ENCODE measurements at places on chromosomes 2 and 18.

GRCh38 chr18:13369353-13369752 is 150.8 kb downstream of the LDLRAD4 start:
- no peak for DNase-seq

- DNase-seq, result no peak
Measured at GRCh38 chr18:74456349-74457042, 612 bp downstream of the DIPK1C start.

GRCh38 chr2:53510401-53510800 is 257.2 kb upstream of the CHAC2 start:
- no peak for DNase-seq

DNA sequence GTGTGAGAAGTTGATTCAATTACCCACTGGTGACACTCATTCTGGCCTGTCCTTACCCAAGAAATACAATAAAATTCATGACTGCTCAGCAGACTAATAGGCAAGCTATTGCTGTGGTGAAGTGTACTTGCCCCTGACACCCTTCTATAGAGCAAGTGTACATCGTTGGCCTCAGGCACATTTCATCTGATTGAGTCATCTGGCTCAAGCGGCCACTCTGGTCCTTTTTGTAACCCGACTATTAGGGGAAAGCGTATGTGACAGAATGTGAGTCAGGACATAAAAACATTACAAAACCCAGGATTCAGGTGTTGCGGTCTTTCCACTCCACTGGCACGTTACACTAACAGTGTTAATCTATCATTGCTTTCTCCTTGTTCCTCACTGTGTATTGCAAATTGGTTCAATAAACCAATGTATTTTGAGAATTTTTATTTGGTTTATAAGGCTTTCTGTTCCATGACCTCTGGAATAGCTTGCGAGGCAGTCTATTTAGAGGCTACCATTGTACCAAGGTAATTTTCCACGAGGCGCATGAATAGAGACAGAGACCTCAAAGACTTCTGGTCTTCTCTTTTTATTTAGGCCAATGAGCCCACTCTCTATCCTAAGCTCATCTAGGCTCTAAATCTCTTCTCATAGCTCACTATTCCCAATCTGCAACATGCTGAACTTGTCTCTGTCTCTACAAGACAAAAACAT is 10.2 kb upstream of the TTC32 start:
- no peak for DNase-seq

DNA sequence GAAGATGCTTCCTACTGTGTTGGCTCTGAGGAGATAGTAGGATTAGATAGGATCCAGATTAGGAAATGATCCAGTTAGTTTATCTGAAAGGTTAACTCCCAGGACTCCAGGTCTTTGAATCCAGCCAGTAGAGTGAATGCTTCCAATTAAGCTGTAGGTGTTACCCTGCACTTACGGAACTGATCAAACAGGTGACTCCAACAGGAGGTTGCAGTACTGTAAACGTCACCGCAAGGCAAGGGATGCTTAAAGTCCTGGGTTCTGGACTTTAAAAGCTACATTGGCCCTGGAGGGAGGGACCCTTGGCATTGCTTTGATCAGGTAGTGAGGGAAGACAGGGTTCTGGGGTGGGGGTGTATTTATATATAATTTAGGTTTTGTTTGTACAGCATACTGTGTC is 5.6 kb downstream of the LGALSL start:
- DNase-seq, result no peak

- no peak for DNase-seq
Measured at GRCh38 chr2:37776487-37776886, 105.0 kb upstream of the CDC42EP3 start.

DNA sequence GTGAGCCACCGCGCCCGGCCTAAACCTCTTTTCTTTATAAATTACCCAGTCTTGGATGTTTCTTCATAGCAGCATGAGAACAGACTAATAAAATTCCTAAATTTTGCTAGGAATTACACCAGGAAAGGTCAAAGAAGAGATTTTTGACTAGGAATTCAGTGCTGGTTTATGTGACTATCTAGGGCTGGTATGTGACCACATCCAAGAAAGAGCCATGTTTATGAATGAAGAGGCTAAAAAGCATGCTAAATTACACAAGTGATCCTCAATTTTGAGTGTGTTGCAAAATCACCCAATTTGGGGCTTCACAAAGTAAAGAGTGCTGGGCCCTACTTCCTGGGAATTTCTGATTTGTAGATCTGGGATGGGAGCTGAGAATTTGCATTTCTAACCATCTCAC is 123.6 kb downstream of the CSRNP3 start:
- no peak for DNase-seq

- DNase-seq, result no peak
Measured at GRCh38 chr2:109528811-109529501, 84.8 kb downstream of the SEPTIN10 start.

GRCh38 chr18:35510076-35510651 is 12.4 kb upstream of the INO80C start:
- no peak for DNase-seq

DNA sequence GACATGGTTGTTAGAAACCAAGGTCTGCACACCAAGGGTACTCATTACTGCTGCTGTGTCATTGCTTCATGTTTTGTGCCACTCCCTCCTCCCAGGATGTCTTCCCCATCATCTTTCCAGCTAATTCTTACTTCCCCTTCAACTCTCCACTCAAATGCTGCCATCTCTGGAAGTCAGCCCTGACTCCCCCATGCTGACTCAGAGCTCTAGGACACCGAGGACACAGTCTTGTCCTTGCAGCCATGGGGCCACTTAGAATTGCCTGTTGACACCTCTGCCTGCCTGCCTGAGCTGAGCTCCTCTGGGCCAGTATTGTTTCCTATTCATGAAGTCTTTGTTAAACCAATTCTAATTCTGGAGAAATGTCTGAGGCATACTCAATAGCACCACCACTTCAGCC is 100.2 kb downstream of the GYPC start:
- no peak for DNase-seq

DNA sequence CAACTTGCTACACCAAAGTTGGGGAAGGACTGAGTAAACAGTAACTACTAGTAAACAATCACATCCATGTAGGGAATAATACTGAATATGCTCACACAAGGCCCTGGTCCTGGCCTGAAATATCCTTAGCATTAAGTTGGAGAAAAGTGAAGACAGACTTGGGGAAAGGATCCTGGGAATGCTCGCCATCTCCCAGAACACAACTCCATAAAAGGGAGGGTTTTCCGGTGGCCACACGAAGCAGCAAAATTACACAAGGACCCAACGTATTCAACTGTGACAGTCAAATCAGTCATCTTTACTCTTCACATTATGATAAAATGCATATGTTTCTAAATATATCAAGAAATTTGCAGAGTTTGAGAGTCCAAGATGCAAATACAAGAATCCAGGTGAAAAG is 7.3 kb downstream of the NEMP2 start:
- no peak for DNase-seq

- no peak for DNase-seq
Measured at GRCh38 chr2:49189512-49190225, 35.4 kb upstream of the FSHR start.

- DNase-seq, result no peak
Measured at GRCh38 chr2:156343096-156343939, 10.8 kb upstream of the NR4A2 start.

DNA sequence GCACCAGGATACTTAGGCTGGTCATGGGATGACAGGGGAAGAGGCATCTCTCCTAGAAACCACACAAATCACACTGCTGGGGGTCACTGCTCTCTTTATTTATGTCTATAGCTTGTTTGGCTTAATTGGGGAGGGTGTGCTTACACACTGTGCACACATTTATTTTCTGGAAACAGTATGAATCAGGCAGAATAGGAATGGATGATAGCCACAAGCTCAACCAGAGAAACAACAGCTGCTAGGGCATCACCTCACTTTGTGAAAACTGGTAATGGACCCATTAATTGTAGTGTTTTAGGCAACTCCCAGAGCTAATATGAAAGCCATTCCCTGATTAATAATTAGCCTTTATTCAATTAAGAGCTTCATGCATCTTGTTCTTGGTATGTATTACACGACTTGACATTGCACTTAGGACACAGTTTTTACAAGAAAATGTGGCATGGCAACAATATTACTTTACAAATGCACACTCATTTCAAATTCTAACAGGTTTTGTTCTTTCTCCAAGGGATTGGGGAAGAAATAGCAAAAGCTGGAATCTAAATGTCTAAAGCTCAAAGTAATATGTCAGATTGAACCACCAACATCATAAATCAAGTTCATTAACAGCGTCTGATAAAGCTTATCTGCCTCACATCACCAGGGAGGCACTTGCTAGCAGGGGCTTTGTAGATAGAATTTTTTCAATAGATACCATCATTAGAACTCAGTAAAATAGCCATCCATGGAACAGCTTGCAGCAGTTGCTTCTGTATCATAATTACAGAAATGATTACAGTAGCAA is 361.9 kb upstream of the FSHR start:
- DNase-seq, result no peak

DNA sequence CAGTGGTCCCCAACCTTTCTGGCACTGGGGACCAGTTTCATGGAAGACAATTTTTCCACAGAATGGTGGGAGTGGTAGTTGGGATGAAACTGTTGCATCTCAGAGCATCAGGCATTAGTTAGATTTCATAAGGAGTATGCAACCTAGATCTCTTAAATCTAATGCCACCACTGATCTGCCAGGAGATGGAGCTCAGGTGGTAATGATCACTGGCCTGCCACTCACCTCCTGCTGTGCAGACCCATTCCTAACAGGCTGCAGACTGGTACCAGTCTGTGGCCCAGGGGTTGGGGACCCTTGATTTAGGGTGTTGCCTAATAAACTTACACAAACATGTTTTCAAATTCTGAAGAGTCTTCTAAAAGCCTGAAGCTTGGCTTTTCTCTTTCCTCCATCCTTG is 261.3 kb downstream of the CDH19 start:
- DNase-seq, result no peak

DNA sequence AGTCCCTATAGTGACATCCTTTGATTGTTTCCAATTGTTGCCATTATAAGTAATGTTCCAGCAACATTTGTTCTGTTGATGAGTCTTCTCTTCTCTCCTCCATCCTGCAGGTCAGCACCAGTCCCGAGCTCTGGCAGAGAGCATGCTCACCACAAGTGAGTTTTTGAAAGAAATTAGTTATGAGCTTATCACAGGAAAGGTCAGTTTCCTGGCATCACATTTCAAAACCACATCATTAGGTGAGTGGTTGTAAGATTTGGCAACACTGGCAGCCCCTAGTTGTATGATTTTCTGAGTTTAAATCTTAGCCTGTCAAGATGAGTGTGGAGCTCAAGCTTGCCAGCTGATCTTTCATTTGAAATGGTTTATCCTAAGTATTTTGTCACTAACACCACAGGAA is 149.6 kb downstream of the ESCO1 start:
- DNase-seq, result peak; percentile 17

DNA sequence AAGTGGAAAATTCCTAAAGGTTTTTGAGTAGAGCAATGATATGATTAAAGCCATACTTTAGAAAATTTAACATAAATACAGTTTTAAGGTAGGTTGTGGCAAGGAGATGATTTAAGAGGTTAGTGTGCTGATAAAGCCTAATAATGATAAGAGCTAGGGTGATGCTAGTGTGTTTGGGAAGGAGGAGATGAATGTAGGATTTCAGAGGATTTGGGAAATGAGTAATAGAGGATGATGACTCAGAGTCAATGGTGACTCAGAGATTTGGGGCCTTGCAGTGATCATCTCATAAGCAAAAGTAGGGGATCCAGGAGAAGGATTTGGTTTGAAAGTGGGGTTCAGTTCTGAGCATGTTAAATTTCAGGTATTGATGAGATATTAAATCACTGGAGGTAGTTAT is 23.3 kb downstream of the STAMBP start:
- no peak for DNase-seq

- no peak for DNase-seq
Measured at GRCh38 chr2:224887141-224887540, 155.1 kb downstream of the DOCK10 start.

- DNase-seq, result no peak
Measured at GRCh38 chr2:43255296-43255910, 29.0 kb upstream of the ZFP36L2 start.

- DNase-seq, result no peak
Measured at GRCh38 chr2:111712940-111713515, 171.0 kb downstream of the ANAPC1 start.

DNA sequence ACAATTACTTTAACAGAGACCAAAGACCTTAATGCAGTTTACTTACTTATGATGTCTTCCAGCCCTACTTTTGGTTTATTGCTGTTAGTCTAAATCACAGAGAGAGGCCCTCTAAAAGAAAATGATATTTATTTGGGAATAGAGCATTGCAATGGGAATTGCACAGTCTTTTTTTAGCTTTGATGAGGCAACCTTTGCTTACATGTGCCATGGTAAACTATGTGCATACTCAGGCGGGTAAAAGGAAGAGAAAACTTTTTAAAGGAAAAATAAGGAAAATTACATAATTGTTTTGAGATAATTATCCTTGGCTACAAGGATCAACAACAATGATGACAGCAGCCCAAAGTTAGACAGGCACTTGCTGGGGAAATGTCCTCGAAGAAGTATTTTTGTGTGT is 78.6 kb downstream of the EFEMP1 start:
- DNase-seq, result no peak

GRCh38 chr2:64447317-64448040 is 6.5 kb upstream of the LGALSL start:
- DNase-seq, result no peak

DNA sequence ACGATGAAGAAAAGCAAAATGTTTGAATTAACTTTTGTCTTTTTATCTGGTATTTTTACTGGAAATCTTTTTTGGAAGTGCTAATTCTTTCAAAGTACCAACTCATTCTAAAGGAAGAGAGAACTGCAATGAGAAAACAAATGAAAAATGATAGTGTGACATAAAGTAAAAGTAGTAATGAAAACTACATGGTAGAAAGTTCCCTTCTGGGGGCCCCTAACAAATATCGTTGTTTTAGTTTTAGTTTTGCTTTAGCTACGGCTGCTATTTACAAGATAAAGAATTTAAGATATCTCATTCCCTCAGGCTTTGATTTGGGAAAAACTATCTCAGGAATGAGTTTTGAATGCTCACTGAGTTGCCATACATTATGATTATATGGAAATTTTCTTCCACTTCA is 161.4 kb downstream of the XIRP2 start:
- DNase-seq, result no peak

DNA sequence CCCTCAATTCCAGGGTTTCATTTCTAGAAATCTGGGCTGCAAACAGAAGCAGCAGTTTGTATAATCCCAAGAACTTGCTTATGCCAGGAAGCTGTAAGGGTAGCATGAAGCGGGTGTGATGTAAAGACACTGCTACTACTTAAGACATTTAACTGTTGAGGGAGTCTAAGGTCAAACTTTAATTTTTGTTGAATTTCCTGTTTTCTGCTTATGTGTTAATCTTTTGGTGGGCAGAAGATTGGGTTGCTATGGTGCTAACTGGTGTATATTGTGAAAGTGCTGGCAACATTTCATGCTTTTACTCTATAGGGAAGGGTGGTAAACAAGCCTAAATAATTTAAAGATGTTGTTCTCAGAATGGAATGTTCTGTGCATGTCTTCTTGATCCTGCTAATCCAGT is 2.7 kb downstream of the NCOA1 start:
- peak; percentile 49 for DNase-seq

GRCh38 chr2:120228503-120228902 is 5.3 kb upstream of the TMEM185B start:
- no peak for DNase-seq

GRCh38 chr18:59633961-59634485 is 63.2 kb downstream of the CCBE1 start:
- DNase-seq, result no peak
